Choroid plexus epithelial cell (primary cell): ENCODE measurements at places on chromosomes 5 and 9.

DNA sequence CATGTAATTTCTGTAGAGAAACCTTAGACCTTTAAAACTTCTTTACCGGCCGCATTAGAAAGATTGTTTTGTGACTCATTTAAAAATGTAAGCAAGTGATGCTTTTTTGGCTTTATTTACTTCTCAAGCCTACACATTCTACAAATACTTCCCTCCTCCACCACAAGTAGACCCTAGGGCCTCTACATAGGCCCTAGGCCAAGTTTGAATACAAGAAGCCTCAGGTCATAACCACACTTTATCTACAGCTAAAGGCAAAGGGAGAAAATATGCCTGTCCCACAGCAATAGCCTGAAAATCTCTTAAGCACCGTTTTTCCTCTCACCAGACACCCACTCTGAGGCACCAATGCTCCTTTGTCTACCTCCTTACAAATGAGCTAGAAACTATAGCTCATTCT, 53.9 kb downstream of the CSNK1A1 start:
- peak; percentile 95 for DNase-seq

GRCh38 chr5:154209591-154210081, 19.1 kb downstream of the GALNT10 start:
- no peak for DNase-seq

- no peak for DNase-seq
Observed at GRCh38 chr5:59152701-59153245, 569.9 kb downstream of the RAB3C start.

GRCh38 chr5:1445313-1445688, at the start of gene SLC6A3:
SLC6A3 (minus strand) TSS chr5:1445440; CDS start chr5:1443197, 2,243 bp downstream.
- peak; percentile 9 for DNase-seq

- no peak for DNase-seq
Observed at GRCh38 chr9:124264823-124265233, 7.1 kb downstream of the NEK6 start.

GRCh38 chr9:113266174-113266573, 9.2 kb downstream of the CDC26 start:
- no peak for DNase-seq

- DNase-seq, result no peak
Observed at GRCh38 chr9:136054146-136054545, 40.9 kb downstream of the NACC2 start.

GRCh38 chr5:82274343-82275211, 3.6 kb downstream of the RPS23 start:
- DNase-seq, result no peak

DNA sequence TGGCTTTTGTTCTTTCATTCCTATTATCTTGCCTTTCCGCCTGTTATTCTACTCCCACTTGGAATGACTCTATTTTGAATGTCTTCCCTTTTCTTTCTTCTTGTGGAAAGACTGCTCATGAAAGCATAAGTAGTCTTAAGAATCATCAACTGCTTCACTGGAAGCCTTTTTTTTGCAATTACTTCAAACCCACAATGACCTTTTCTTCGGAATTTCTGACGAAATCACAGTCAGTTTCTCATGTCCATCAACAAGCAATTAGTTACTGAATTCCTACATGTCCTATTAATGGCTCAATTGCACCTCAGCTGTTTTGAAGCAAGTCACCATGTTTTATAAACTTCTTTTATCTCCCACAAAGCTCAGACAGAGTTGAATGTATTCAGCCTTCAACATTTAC, 196.2 kb downstream of the TARS1 start:
- no peak for DNase-seq

- DNase-seq, result no peak
Observed at GRCh38 chr5:176743136-176743861, 67.1 kb upstream of the UNC5A start.

- peak; percentile 64 for DNase-seq
Observed at GRCh38 chr9:129954868-129955550, 88.0 kb downstream of the FNBP1 start.

DNA sequence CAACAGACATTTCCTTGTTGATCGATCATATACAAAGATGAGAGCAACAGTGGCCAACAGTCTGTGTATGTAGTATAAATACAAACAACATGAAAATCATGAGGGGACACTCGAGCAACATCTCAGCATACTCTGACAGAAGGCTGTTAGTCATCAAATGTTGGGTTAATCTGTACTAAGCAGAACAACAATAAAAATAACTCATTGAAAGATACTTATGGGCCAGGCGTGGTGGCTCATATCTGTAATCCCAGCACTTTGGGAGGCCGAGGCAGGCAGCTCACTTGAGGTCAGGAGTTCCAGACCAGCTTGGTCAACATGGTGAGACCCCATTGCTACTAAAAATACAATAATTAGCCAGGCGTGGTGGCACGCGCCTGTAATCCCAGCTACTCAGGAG, 67.3 kb downstream of the SCAI start:
- no peak for DNase-seq

GRCh38 chr5:139399501-139400121, 4.3 kb downstream of the SPATA24 start:
- no peak for DNase-seq

GRCh38 chr9:123775289-123776284, 154.3 kb downstream of the DENND1A start:
- no peak for DNase-seq

DNA sequence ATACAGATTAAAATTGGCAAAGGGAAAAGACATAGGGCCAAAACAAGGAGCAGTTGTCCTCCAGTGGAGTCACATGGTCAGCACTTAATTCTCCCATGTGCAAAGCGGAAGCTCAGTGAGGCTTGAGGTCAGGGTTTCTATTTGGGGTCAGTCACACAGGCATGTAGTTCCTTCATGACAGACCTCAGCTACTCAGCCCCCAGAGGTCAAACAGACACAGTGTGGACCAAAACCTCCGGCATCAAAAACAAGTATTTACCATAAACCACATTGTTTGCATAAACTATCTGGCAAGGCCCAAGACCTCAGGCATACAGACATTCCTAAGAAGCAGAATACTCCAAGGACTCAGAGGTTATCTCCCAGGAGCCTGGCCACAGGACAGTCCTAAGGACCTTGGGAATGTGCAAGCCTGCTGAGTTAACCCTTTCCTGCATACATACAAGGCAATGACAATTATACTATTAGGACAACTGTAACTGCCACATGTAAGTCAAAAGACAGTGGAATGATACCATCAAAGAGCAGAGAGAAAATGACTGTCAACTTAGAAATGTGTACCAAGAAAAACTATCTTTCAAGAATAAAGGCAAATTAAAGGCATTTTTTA, 28.7 kb upstream of the FNIP1 start:
- DNase-seq, result no peak

- peak; percentile 56 for DNase-seq
Observed at GRCh38 chr5:31638748-31639418, at the start of gene PDZD2. PDZD2 (plus strand) TSS chr5:31639131.

DNA sequence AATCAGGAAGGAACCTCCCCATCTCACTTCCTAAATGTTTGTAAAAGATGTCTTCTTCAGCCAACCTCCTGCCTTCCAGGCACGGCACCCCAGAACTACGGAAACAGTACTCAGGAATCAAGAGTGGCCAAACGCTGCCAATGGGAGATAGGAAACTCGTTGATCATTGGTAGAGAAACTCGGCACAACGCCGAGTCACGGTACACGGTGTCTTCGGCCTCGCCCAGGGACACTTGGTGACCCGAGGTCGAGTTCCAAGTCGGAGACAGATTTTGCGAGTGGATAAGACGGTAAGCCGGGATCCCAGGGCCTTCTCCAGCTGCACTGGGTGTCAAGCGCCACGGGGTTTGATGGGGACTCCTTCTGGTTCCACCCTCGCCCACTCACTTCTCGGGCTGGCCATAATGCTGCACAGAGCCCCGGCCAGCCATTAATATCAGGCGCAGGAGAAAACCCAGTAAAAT, 343 bp downstream of the KIAA0825 start:
- DNase-seq, result peak; percentile 72

- no peak for DNase-seq
Observed at GRCh38 chr9:20187318-20187717, 398.5 kb upstream of the SLC24A2 start.

GRCh38 chr5:168842571-168843205, 263.5 kb upstream of the PANK3 start:
- no peak for DNase-seq

GRCh38 chr5:33846851-33847250, 44.9 kb downstream of the ADAMTS12 start:
- DNase-seq, result peak; percentile 58

DNA sequence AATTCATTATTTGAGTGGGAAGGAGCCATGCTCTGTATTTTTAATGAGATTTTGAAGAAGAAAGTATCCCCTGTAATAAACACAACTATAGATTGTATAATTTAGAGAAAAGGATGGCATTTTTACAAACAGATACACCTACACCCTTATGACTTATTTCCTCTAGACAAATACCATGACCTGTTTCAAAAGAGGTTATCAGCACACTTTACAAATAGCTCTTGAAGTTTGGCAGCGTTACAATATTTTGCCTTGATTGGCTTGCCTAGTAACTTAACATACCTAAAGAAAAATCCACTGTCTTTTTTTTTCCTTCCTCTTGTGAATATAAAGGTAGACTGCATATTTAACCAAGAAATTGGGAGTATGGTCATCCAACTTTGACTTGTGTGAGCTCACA, 28.5 kb upstream of the CETN3 start:
- DNase-seq, result peak; percentile 28

DNA sequence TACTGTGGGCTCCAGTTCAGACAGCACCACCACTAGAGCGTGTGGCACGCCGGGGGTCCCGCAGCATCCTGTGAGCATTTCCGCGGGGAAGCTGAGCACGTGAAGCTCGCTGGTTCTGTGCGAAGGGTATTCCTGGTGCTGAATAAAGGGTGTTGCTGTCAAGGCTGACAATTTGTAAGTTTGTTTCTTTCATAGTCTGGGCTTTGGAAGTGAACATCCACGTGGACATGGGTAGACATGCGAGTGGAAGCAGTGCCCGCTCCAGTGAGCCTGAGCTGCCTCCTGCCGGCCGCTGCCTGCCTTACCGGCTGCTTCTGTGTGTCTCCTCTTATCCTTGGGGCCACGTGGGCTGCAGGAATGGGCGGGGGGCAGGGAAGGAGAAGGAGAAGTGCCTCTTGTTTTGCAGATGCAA, 14.7 kb downstream of the NDUFS6 start:
- DNase-seq, result no peak

DNA sequence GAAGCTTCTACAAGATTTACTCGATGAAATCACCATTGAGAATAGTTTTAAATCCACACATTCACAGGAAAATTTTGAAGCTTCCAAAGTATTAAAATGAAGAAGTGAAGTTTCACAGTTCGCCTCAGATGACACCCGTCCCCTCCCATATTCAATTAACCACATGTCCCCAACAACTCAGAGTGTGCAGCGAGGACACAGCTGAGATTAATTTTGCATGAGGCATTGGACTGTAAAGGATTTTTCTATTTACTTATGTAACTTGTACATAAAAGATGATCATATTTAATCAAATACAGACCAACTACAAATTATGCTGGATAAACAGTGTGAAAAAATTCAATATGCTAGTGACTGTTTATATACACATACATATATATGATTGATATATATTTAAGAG, 84.7 kb upstream of the OLFM1 start:
- no peak for DNase-seq

DNA sequence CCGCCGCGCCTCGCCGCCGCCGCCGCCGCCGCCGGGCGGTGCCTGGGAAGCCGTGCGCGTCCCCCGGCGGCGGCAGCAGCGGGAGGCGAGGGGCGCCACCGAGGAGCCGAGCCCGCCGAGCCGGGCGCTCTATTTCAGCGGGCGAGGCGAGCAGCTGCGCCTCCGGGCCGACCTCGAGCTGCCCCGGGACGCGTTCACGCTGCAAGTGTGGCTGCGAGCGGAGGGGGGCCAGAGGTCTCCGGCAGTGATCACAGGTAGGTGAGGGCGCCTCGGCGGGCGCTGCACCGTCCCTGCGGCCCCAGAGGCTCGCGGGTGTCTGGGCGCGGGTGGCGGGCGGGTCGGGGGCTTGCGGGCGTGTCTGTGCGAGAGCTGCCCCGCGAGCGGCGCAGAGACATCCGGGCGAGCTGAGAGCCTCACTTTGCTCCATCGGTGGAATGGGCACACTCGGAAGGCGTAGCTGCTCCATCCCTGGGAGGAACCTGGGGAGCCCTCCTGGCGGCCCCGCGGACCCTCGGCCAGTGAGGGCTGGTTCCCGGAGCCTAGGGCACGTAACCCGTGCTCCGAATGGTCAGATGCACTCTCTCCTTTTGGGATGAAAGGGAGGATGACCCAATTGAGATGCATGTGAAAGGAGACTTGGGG, 864 bp downstream of the PAPPA start:
- no peak for DNase-seq

DNA sequence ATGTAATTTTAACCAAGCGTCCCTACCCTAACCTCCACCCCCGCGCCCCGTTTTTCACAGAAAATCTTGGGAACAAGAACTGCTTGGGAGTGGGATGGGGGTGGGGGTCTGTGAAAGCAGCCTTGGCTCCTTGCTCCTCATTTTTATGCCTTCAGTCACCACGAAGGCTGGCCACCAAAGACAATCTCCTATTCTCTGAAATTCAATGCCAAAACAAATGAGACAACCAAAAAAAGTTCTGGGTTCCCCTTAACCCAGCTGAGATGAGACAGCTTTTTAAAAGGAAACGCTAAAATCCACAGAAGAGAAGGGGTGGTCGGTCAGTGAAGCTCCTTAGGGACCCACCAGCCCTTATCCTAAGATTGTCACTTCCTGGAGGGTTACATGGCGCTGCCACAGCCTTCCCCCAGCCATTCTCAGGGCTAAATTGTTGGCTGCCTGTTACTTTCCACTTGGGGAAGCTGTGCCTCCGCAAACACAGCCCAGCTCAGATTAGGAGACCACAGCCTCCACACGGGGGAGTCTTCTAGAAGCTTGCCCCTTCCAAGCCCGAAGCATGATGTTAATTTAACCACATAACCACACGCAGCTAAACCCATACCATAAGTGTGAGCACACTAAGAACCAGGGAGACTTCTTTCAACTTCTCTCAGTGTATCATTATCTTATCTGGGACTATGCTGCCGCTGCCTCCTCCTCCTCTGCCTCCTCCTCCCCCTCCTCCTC, 136.3 kb downstream of the FOXD1 start:
- peak; percentile 98 for DNase-seq

DNA sequence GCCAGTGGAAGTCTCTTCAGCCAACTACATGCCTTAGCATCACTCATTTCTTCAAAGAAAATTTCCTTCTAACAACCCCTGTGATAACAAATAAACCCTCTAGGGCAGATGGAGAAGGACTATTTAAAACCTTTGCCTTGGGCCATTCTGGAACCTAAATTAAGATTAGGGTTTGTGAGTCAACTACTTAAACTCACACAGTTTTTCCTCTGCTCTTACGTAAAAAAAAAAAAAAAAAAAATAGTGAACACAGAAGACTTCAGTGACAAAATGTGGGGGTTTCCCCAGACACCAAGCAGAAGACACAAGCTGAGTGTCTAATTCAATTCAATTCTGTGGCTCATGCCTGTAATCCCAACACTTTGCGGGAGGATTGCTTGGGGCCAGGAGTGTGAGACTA, 65.8 kb upstream of the ERCC6L2 start:
- DNase-seq, result no peak

DNA sequence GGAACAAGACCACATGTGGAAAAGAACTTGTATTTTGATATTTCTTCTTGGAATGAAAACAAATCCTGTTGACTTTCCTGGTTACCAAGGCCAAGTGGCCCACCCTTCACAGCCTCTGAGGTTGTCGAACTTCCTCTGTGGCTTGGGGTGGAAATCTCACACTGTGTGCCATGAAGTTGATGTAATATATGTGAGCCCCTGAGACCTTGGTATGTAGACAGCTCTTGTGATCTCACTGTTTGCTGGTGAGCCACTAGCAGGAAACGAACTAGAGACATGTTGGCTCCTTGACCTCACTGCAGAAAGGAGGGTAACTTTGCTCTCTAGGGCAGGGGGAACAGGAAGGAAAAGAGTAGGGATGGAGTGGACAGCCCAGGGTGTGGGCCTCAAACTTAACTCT, 159.4 kb downstream of the ARHGAP26 start:
- DNase-seq, result peak; percentile 50

GRCh38 chr9:129170229-129170628, 7.8 kb downstream of the IER5L start:
- peak; percentile 36 for DNase-seq
